Glomerular endothelial cell (primary cell): ENCODE measurements at places on chromosomes 4 and X.

GRCh38 chrX:131951166-131951565, 71.9 kb upstream of the STK26 start:
- no peak for DNase-seq

GRCh38 chr4:98930311-98930865, 1.5 kb upstream of the EIF4E start:
- DNase-seq = no peak

DNA sequence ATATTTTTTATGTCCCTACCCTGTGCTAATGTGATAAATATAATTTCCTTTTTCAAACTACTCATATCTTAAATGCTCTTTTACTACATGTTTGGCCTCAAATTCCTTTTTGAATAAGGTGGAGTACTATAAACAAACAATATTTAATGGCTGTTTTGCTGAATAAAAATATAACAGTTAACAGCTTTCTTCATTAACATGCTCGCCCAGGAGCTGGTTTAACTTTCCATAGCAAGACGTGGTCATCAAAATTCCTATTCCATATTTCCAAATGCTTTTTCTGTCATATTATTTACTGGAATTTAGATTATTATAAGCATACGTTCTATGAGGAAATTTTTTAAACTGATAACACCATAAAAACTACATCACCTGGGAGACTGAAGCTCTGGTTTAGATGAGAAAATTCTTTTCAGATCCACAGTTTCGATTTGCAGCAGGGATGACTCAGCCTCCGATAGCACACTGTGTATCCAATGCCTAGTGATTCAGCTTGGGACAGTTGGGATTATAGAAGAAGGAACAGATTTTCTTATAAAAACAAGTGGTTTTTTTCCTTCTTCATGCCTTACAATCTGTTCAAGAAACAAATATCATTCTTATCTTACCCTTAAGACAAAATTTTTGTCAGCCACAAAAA, 129.1 kb downstream of the FBXO8 start:
- DNase-seq = no peak

DNA sequence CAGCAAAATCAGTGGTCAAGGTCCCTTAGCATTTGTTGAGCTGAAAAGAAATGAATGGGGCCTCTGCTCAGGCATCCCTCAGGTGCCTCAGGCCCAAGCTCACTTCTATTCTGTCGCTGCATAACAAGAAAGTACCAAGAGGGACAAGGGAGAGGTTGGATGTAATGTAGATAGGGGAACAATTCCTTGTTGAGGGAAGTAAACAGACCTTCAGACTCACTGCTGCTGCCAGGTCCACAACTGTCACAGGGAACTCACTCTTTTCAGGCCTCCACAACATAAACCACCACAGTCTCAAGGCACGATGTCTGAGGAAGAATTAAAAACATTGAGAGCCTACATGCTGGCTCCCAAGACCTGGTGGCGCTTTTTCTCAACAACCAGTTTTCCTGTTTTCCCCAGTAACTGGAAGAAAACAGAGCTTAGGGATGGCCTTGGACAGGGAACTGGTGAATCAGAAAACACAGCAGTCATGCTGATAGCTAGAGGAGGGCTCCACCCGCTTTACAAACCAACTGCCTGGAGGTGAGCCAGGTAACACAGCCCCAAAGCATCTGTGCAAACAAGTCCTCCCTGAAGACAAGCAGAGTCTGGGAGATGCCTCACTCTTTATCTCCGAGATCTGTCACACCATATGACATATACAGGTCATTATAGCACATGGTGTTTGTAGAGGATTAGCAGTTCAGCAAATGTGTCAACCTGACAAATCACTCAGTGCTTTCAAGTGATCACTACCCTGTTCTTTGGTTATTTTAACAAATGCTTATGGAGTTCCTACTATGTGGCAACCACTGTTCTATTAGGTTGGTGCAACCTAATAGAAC, 14.3 kb upstream of the AWAT1 start:
- DNase-seq = no peak

DNA sequence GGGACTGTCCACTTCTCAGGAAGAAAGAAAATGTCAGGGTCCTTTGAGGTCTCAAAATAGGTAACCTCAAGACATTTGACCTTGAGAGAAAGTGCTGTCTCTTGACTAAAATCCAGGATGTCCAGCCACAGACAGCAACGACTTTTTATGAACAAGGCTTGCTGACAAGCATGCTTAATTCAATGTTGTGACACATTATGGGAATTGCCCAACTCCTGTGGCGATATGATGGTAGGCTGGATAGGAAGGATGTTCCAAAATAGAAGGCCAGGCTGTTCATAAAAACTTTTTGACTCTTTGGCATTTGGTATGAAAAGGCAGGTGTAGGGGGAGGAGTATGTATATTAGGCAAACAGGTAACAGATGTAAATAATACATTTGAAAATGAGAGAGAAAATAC, 50.8 kb upstream of the EDNRA start:
- DNase-seq = no peak

DNA sequence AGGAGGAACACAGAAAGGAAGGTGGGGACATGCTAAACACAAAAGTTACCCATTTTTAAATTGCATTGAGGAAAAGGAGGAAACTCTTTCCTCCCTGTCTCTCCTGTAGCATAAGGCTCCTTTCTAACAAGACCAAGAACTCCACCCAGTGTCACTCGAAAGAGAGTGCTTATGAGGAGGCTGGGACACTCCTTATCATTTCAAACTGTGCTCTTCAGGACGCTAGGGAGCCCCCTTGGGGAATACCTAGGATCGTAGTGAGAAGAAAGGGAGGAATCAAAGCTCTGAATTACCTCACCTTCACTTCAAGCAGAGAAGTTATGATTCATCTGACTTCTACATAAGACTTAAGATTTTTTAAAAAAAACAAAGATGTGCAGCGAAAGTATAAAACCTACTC, 65.5 kb downstream of the F9 start:
- DNase-seq = no peak

DNA sequence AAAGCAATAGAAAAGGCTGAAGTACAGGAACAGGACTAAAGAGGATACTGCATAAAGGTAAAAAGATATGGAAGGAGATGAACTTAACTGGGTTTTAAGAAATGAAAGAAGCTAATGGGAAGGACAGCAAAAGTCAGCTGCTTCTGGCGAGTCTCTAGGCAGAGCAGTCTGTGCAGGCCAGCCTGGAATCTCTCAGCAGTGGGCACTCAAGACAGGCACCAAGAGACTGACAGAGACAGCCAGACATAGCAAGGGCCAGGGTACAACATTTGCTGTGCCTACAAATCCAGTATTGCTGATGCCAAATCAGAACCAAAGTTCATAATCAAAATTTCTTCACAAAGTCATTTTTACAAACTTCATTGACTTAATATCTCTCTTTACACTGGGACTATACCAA, 62.4 kb downstream of the SPOCK3 start:
- no peak for DNase-seq

- no peak for DNase-seq
Measured at GRCh38 chrX:110384490-110384889, 25.8 kb downstream of the RTL9 start.

DNA sequence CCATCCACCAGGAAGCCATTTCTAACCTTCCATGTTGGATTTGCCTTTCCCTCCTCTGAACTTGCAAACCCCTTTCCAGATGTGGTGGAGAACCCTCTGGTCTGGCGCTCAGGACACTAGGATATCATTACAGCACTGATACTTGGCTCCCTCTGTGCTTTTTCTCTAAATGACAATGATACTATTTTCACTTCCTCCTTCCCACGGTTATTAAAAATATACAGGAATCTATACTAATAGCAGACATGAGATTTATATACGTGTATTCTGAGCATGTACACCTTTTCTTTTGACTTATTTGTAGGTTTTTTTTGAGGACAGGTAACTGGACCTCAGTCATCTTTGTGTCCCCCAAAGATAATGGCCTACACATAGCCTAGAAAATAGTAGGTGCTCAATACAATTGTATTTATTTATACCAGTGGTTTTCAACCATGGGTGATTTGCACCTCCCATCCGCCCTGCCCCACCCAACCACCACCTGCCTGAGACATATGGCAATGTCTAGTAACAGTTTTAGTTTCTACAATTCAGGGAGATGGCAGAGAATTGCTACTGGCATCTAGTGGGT, 60.4 kb upstream of the PLAC8 start:
- no peak for DNase-seq
